ENCODE measurements at places on chromosomes 1 and 21. TPM values are rescaled to one million over a fixed set of nuclear protein-coding genes. Genes with fewer than 3 reads are reported as not detected.

The TRABD2B gene
- total RNA-seq = 2.3 TPM

The FYB2 gene
- total RNA-seq = 22.9 TPM

The AGMAT gene
- total RNA-seq = 0.33 TPM

GRCh38 chr1:3914911-3915310, 14.8 kb upstream of the C1orf174 start:
- H3K36me3 ChIP-seq = no peaks in the 10 kb centered on the region
- H3K4me3 ChIP-seq = no peak overlapping the region
- no peak overlapping the region for H3K27ac ChIP-seq
- no peak for DNase-seq
- H3K4me1 ChIP-seq = no peaks in the 10 kb centered on the region
- H3K27me3 ChIP-seq = no peaks in the 10 kb centered on the region

GRCh38 chr1:24138476-24139221, 4.3 kb downstream of the IL22RA1 start:
- H3K4me1 ChIP-seq = no peaks in the 10 kb centered on the region
- H3K4me3 ChIP-seq = no peak overlapping the region
- H3K36me3 ChIP-seq = no peaks in the 10 kb centered on the region
- H3K27ac ChIP-seq = no peak overlapping the region

The SPRR2B gene
- not detected for total RNA-seq

DNA sequence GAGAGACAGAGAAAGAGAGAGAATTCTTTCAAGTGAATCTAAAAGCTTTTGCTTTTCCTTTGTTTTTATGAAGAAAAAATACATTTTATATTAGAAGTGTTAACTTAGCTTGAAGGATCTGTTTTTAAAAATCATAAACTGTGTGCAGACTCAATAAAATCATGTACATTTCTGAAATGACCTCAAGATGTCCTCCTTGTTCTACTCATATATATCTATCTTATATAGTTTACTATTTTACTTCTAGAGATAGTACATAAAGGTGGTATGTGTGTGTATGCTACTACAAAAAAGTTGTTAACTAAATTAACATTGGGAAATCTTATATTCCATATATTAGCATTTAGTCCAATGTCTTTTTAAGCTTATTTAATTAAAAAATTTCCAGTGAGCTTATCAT, 117.6 kb downstream of the PTPRC start:
- H3K4me1 ChIP-seq = no peaks in the 10 kb centered on the region
- no peaks in the 10 kb centered on the region for H3K27me3 ChIP-seq
- no peak for DNase-seq
- H3K4me3 ChIP-seq = no peak overlapping the region
- H3K36me3 ChIP-seq = peaks cover 5% of the 10 kb centered on the region

The PLPPR4 gene
- 0.80 TPM for total RNA-seq

DNA sequence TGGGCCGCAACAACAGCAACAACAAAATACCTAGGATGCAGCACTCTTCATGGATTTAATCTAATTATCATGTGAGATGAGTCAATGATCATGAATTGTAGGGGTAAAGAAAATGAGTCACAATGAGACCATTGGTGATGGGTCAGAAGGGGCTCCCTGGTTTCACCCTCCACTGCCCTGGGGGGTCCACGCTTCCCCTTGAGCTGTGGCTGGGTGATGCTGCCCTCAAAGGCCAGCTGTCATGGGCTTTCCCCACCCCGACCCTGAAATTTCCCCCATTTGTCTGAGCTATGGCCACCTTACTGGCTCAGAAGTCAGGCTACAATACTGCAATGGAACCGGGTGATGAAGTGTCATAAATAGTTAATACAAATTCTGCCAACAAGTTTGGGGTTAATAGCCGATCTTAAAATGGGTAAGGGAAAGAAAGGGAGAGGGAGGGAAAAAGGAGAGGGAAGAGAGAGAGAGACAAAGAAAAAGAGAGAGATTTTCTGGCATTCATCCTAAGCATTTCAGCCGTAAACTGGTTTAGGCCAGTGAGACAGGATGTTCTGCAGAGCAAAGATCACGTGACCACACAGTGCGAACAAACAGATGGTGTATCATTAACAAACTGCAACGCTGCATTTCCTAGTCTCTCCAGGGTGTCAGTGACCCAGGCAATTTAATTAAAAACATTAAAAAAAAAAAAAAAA, 143.4 kb upstream of the ERRFI1 start:
- DNase-seq = no peak
- peaks cover 9% of the 10 kb centered on the region for H3K4me1 ChIP-seq
- H3K4me3 ChIP-seq = no peak overlapping the region
- H3K36me3 ChIP-seq = no peaks in the 10 kb centered on the region

The ABCA4 gene
- 0.16 TPM for total RNA-seq

The PLA2G5 gene
- 1.3 TPM for total RNA-seq

DNA sequence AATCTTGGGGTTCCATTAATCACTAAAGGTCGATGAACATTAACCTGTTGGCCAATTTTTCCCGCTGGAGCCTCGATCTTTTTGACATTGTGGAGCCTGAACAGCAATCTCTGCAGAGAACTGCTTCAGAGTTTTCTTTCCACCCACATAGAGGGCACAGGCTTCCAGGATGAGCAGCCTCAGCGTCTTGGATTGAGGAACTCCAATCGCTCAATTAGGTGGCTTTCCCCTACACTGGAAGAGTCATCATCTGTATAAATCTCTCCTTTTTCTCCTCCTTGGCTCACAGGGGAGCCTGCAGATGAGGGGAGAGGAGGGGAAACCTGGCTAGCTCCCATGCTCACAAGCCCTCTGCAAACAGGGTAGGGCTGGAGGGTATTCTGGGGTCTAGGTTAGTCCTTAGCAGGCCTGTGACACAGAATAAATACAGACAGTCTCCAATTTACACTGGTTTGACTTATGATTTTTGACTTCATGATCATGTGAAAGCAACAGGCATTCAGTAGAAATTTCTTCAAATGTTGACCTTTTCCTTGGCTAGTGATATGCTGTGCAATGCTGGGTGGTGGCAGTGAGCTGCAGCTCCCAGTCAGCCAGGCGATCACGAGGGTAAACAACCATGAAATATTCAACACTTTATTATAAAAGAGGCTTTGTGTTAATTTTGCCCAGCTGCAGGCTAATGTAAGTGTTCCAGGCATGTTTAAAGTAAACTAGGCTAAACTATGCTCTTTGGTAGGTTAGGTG, 80.8 kb downstream of the PGBD5 start:
- no peak overlapping the region for H3K4me3 ChIP-seq
- H3K27ac ChIP-seq = no peak overlapping the region
- H3K36me3 ChIP-seq = no peaks in the 10 kb centered on the region
- no peaks in the 10 kb centered on the region for H3K27me3 ChIP-seq
- no peaks in the 10 kb centered on the region for H3K4me1 ChIP-seq

GRCh38 chr1:224564454-224565084, 51.5 kb upstream of the CNIH3 start:
- H3K4me3 ChIP-seq = no peak overlapping the region
- H3K27me3 ChIP-seq = no peaks in the 10 kb centered on the region
- no peaks in the 10 kb centered on the region for H3K36me3 ChIP-seq
- no peak for DNase-seq
- no peak overlapping the region for H3K27ac ChIP-seq
- H3K4me1 ChIP-seq = no peaks in the 10 kb centered on the region
